ENCODE measurements at places on chromosomes 2 and 18. TPM values are rescaled to one million over a fixed set of nuclear protein-coding genes. Genes with fewer than 3 reads are reported as not detected.

GRCh38 chr2:227256605-227257004 is 68.4 kb upstream of the MFF start:
- no peak for DNase-seq

- DNase-seq, result no peak
Observed at GRCh38 chr2:231934441-231935206, 8.4 kb upstream of the NPPC start.

DNA sequence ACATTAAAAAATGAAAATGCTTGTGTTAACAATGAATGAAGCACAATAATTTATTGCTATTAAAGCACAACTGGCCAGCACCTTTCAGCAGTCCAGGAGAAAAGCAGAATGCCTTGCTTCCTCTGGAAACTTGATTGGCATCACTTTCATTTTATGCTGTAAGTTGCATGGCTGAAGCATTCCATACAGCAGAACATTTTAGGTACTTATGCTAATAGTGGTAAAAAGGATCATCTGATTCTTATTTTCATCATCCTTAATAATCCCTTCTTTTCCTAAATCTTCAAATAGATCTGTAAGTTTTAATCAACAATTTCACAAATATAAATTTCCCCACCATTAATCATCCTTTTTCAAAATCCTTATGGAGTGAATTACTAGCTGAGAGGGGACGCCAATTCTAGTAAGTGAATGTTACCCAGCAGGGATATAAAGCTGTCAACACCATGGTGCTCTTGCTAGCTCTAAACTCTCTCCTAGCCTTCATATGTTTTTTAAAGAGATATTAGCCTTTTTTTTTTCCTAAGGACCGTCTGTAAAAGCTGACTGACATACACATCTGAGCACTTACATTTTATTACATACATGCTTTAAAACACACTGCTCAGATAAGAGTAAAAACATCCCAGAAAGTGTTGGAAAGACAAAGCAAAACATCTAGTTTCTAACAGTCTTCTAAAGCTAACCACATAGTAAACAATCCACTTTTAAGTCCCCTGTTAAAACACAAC is 5.3 kb downstream of the SATB2 start:
- no peak for DNase-seq

- DNase-seq, result no peak
Observed at GRCh38 chr2:232714969-232715368, 17.8 kb downstream of the GIGYF2 start.

- DNase-seq, result no peak
Observed at GRCh38 chr18:30929718-30930117, 112.8 kb downstream of the DSC3 start.

DNA sequence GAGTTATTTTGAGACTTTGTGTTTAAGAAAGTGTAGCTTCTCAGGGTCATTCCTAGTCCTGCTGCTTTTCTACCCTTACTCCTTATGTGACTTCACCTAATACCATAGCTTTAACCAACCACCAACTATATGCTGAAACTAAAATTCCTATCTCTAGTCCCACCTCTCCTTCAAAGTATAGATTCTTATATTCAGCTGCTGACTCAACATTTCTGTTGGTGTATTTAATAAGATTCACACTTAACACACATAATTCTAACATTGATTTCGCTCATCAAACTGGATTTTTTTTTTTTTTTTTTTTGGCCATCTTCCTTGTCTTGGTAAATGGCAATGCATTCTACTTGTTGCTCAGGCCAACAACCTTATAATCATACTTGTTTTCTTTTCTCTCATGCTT is 30.1 kb downstream of the TAF1B start:
- DNase-seq, result no peak

DNA sequence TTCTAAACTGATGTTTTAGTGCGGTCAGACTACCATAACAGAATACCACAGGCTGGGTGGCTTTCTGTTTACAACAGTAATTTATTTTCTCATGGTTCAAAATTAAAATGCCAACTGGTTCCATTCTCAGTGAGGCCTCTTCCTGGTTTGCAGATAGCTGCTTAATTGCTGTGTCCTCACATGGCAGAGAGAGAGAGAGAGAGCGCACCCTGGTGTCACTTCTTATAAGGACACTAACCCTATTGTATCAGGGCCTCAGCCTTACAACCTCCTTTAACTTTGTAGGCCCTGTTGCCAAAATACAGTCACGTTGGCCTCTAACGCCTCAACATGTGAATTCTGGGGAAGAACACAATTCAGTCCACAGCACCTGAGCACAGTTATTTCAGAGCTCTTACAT is 37.5 kb upstream of the ZNF385B start:
- no peak for DNase-seq

GRCh38 chr2:146584316-146584715 is 1260.5 kb upstream of the ACVR2A start:
- DNase-seq, result no peak

DNA sequence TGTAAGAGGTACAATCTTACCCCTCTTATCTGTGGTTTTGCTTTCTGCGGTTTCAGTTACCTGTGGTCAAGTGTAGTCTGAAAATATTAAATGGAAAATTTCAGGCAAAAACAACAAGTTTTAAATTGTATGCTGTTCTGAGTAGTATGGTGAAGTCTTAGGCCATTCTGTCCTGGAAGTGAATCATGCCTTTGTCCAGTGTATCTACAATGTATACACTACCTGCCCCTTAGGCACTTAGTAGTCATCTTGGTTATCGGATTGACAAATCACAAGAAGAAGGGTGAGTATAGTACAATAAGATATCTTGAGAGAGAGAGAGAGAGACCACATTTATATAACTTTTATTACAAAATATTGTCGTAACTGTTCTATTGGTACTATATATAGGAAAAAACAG is 43.5 kb downstream of the RAB3GAP1 start:
- no peak for DNase-seq

GRCh38 chr2:236657215-236657614 is 87.6 kb downstream of the ACKR3 start:
- no peak for DNase-seq

DNA sequence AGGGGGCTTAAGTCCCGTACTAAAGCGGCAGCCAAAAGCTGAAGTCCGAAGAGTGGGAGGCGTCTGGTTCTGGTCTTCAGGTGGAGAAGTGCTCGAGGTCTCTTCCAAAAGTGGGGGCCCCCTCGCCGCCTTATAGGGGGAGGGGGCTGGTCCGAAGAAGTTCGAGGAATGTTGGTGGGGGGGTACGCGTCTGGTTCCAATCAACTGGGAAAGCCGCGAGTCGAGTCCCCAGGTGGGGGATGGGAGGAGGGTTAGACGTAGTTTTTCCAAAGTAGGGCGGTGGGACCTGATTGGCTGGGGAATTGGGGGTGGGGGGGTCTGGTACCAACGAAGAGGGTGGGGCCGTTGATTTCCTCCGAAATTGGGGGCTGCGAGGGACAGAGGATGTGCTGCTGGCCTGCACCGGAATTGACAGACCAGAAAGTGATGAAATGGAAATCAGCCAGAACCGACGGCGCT is 594 bp downstream of the ITM2C start:
- no peak for DNase-seq

- DNase-seq, result no peak
Observed at GRCh38 chr2:11307764-11308415, 36.5 kb downstream of the ROCK2 start.

The PIEZO2 gene
- 0.18 TPM for polyA plus RNA-seq

The ZBTB7C gene
- polyA plus RNA-seq, result 0.88 TPM

The PRSS56 gene
- polyA plus RNA-seq, result 0.05 TPM

The CRYGD gene
- not detected for polyA plus RNA-seq

The ALLC gene
- 0.38 TPM for polyA plus RNA-seq

The CHRND gene
- 0.09 TPM for polyA plus RNA-seq

The SAG gene
- not detected for polyA plus RNA-seq

Measured in right cardiac atrium (tissue), 5 donors.